ENCODE measurements at places on chromosomes 11 and 22.

DNA sequence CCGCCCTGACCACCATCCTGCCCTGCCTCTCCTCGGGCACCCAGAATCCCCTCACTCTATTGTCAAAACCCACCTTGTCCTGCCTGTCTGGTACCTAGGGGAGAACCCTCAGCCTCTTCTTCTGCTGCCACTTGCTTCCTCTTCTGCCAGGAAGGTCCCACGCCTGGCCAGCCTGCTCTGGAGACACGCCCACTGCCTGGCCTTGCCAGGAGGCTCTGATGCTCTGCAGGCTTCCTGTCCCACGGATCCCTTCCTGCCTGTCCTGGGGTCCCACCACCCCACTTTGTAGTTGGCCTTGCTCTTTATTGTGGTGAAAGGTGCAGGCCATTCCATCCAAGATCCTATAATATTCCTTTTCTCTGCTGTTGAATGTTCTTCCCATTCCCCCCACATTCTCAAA, 63.4 kb downstream of the BMAL1 start:
- DNase-seq, result no peak

GRCh38 chr11:75907906-75908527, 93.0 kb downstream of the UVRAG start:
- no peak for DNase-seq

GRCh38 chr11:94519478-94520084, 7.3 kb downstream of the C11orf97 start:
- no peak for DNase-seq

GRCh38 chr11:107699371-107700285, 12.2 kb downstream of the SLN start:
- no peak for DNase-seq

- no peak for DNase-seq
Observed at GRCh38 chr11:44743326-44743725, 16.6 kb downstream of the TSPAN18 start.

DNA sequence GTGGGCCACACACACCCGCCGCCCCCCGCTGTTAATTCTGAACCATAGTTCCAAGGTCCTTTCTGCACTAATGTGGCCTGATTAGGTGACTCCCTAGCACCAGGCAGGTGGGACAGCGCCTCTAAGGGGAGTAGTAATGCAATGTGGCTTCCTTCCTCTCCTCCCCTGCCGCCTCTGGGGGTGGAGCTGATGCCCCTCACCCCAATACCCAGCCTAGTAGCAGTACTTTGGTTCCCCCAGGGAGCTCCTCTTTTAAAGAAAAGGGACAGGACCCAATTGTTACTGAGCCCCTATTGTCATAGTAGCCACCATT, 14.4 kb downstream of the RTN4RL2 start:
- DNase-seq, result no peak

DNA sequence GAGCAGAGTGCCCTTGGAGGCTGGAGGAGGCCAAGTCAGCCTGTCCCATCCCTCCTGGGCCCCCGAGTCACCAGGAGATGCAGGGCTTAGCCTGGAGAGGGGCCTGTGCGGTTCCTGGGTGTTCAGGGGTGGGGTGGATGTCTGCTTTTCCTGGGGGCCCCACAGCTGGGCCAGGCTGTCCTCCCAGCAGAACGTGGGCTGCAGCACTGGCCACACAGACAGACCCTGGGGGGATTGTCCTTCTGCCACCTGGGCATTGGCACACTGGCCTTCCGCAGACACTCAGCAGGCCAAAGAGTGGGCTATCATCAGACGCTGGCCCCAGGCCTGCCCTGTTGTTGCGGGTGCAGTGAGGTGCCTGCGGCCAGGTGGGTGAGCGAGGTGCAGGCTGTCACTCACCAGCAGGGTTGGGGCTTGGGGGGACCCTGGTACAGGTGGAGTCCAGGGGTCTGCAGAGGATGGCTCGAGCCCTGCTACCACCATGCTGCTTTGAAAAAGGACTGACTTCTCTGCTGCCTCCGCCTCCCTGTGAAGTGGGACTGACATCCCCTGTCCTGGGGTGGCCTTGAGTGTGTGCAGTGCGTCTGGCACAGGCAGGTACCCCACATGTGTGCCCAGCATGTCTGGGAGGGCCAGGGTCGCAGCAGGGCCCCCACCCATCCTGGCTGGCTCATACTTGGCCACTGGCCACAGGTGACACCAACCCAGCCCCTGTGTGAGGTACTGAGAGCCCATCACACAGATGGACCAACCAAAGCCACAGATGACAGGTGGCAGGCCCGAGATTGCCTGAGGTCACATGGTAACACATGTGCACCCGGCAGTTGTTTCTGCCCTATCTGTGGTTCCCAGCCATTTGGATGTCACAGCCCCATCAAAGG, 39.0 kb upstream of the KCNQ1OT1 start:
- no peak for DNase-seq

DNA sequence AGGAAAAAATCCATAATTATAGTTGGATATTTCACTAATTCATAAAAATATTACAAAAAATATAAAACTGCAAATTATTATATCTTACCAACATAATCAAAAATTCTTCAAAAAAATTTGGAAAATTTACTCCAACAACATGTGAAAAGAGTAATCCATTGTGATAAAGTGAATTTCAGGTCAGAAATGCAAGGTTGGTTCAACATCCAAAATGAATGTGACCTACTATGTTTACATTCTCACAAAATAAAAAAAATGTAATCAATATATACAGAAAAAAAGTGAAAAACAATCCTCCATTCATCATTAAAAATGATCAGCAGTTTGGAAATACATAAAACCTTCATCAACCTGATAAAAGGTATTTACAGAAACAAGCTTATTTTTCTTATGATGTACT, 1252.2 kb downstream of the JRKL start:
- no peak for DNase-seq

GRCh38 chr22:47301820-47302475, 539.5 kb downstream of the TBC1D22A start:
- DNase-seq, result no peak

DNA sequence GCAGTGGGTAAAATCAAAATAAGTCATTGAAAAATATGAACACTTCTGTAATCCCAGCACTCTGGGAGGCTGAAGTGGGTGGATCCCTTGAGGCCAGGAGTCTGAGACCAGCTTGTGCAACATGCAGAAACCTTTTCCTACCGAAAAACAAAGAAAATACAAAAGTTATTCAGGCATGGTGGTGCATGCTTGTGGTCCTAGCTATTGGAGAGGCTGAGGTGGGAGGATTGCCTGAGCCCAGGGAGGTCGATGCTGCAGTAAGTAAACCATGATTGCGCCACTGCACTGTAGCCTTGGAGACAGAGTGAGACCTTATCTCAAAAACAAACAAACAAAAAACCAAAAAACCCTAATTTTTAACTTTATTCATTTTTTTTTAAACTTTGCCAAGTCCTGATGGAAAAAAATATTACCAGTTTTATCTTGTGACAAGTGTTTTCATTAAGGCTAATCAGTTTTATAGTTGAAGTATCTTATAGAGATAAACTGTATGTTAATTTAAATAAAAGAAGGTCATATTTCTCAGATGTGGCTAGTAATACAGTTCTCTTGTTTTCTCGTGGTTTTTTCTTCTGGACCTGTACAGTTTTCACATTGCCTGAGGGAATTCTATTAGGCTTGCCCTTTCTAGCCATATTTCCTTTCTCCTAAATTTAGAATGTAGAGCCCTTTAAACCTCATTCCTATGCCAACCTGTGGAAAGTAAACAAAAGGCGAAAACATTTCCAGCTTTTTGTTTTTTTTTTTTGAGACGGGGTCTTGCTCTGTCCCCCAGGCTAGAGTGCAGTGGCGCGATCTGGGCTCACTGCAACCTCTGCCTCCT, 9.4 kb downstream of the HIPK3 start:
- no peak for DNase-seq

DNA sequence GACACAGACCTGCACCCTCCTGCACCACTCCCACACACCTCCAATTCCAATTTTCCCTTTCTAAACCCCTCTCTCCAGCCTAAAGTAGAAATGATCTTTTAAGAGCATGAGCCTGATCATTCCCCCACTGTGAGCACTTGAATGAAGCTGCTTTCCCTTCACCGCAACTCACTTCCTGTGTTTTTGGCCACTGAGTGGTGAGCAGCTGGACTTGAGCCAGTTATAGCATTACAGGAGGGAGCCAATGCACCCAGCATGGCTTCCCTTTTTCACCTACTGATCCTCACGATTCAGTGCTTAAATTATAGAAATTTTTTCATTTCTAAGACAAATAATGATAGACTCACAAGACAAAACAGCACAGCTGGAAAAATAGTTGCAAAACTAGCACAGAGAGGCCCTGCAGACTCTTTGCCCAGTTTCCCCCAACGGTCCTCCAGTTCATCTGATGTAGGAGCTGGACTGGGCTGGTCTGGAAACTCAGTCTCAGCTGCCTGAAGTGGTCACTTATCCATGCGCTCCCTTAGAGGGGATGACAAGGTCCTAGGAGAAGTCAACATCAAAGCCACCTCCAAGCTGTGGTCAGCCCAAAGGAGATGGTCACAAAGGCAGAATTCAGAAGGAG, 9.7 kb upstream of the APOL4 start:
- no peak for DNase-seq

GRCh38 chr11:63769714-63770455, 1.3 kb upstream of the ZFTA start:
- DNase-seq, result no peak

DNA sequence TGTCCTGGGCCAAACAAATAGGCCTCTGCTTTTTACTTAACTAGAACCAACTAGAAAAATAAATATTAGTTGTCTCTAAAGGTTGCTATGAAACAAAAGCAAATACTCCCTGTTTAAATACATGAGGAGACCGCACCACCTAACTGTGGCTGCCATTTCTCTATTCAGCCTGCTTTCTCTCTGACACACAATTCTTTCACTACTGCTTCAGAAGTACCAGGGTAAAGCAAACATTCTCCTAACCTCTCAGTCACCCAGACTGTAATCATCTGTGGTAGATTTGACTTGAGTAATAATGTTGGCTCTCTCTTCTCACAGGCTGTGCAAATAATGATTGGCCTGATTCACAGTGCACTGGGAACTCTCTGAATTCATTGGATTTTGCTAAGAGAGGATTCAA, 41.0 kb upstream of the MS4A8 start:
- DNase-seq, result no peak

DNA sequence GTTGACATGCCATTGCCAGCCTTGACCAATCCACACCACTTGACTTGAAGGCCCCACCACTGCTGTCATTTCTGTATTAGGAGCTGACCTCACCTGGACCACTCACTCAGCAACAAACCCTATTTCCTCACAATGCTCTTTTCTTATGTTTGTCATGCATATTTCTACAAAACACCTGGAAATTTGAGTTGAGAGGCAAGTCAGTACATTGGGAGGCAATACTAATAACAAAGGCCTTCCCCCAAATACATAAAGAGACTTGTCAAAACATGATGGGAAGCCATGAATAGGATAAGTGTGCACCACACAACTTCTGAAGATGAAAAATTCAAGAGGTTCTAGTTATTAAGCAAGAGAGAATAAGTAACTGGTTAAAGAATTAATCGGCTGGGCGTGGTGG, 77.9 kb upstream of the POU2AF2 start:
- DNase-seq, result no peak
